LHCN-M2 (cell line): ENCODE measurements at places on chromosomes 1 and 21. TPM values are rescaled to one million over a fixed set of nuclear protein-coding genes. Genes with fewer than 3 reads are reported as not detected.

DNA sequence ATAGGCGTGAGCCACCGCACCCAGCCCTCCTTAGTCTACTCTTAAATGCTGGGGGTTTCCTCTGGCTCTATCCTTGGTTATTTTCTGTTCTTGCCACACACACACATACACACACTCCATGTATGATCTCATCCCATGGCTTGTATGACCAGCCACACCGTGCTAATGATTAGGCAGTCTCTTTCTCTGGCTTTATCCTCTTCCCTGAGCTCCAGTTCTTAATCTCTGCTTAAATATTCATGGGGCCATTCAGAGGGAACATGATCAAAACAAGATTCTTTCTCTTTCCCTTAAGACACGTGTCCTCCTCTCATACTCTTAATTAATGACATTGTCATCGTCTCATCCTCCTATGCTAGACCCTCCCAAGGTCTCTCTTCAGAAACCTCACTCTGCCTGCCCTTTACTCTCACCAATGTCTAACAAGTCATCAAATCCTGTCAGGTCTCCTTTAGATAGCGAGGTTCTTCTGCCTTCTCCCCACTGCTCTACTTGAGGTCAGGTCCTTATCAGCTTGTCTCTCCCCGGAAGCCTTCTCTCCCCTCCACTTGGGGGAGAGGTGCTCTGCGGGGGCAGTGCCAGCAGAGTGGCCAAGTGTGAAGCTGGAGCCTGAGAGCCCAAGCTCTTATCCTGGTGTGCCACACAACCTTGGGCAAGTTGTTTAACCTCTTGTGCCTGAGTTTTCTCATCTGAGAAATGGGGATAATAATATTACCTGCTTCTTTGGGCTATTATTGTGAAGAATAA is 83.0 kb upstream of the GNG12 start:
- DNase-seq, result no peak

DNA sequence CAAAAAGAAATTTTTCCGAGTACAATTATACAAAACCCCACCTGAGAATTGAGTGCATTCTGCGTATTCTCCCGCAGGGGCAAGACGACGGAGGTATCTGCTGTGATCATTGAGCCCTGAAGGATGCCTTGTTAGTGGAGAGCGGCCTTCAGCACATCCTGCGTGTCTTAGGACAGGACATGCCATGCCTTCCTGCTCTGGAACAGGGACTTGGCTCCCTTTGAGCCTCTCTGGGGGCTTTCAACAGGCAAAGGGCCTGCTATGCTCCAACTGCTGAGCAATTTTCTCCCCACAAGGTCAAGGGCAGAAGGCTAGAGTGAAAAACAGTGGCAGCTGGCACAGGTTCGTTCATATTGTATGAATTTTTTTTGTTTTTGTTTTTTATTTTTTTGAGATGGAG is 52.4 kb downstream of the TOR1AIP2 start:
- DNase-seq, result no peak

DNA sequence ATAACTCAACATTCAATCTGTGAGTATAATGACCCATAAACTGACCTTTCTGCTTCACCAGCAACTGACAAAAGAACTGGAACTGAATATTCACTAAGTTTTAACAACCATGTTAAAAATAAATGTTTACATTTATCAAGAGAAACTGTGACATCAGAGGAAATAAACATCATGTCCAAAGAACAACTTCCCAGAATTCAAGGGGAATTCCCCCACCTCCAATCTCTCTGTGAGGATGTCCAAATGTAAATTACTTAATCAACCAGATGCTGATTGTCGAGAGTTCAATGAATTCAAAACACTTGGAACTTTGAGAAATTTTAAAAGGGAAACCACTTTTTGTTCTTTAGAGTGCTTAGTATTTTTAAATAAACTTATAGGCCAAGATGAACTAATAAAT is 365.6 kb upstream of the ADGRL2 start:
- DNase-seq, result no peak

GRCh38 chr1:159916242-159917051 is 8.9 kb downstream of the TAGLN2 start:
- peak; percentile 51 for DNase-seq

DNA sequence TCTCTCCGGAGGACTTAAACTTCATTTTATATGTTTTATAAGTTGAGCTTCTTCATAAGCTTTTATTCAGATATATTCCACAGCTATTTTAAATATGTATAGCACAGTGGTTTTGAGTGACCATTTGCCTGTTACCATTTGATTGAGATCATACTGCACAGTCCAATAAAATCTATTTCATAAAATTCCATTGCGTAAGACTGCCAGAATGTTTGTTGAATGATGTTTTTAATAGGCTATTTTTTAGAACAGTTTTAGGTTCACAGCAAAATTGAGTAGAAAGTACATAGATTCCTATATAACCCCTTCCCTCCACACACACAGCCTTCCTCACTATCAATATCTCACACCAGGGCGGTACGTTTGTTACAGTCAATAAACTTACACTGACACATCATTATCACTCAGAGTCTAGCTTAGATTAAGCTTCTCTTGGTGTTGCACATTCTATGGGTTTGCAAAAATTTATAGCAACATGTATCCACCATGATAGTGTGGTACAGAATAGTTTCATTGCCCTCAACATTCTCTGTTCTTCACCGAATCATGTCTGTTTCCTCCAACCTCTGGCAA is 207.9 kb downstream of the TPR start:
- no peak for DNase-seq

Gene CIART
- total RNA-seq, result 5.1 TPM in 2 replicates

DNA sequence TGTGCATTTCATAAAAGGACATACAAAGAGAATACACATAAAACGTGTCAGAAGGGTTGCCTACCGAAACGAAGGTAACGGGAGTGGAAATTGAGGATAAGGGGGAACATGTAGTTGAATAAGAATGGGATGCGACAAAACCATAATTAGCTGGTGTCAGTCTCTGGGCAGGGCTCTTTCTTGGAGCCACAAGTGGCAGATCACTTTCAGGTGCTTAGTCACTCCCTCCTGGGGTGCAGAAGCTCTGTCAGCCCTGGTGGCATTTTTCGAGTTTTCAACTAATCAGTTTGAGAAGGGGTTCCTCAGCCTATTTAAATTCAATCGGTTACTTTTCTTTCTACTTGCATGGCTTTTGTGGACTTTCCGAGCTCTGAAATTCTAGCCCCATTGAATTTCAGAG is 133.9 kb upstream of the IGSF21 start:
- DNase-seq, result no peak

DNA sequence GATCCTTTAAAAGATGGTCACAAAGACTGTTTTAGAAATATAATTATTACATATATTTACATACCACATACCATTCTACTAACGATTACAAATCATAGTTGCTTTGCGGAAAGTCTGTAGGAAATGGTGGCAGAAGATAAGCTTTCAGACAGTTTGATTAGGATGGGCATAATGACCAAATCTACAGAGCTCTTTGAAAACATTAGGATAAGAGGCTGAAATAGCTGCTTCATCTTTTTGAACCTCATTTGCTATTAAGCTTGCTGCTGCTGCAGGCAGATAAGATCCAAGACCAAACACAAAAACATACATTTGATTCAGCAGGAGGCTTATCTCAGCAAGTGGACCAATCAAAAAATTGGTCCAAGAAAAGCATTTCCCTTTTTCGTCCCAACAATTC is 47.1 kb downstream of the DDAH1 start:
- DNase-seq, result no peak

GRCh38 chr1:85628791-85629531 is 48.4 kb downstream of the CCN1 start:
- DNase-seq, result peak; percentile 96

DNA sequence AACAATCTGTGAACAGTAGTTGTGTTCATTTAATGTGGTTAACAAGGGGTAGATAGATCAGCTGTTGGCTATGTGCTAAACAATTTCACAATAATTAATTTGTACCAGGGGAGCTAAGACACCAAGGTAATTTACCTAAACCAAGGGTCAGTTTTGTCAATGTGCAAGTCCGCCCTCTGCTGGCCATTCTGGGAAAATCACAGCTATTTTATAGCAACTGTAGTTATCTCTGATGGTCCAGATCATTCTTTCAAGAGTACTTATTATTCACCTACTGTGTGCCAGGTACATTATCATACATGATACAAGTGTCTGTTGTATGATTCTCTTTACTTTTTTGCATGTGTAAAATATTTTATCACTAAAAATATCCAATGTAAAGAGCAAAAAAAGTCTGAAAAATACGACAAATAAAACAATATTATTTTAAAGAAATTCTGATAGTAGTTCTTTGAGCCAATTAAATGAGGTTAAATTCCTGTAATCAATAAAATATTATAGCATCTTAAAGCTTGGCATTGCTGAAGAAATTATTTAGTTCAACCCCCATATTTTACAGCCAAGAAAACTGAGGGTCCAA is 312.3 kb upstream of the FAM78B start:
- peak; percentile 10 for DNase-seq

GRCh38 chr1:172898866-172899265 is 151.9 kb downstream of the TNFSF18 start:
- no peak for DNase-seq

DNA sequence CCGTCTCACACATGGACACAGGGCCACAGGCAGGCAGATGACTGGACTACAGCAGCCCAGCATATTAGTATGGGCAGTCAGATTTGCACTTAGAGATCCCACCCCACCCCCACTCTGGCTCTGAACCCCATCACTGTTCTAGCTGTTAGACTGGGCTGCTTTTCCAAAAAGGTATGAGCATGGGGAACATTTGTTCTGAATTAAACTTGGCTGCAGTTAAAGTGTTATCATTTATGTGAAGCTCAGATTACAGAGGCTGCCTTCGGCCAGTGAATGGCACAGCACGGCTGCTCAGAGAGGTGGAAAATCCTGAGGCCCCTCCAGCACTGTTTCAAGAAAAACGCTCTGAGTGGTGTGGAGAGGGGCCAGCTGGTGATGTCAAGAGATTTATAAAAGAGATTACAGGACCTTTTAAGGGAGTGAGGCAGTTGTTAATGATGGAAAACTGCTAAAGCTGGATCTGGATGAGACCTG is 6.9 kb upstream of the NOS1AP start:
- no peak for DNase-seq

Gene OR2G3
- total RNA-seq, result not detected in 2 replicates

- DNase-seq, result no peak
Measured at GRCh38 chr21:19340303-19340702, 936.7 kb upstream of the TMPRSS15 start.

GRCh38 chr21:43027846-43028731 is 47.5 kb downstream of the CBS start:
- no peak for DNase-seq

Gene HAO2
- not detected in 2 replicates for total RNA-seq

Gene OLFML2B
- total RNA-seq, result 83.4 and 87.1 TPM in 2 replicates

- DNase-seq, result peak; percentile 82
Measured at GRCh38 chr1:111690306-111690617, 48.9 kb downstream of the INKA2 start.

Gene FOXO6
- total RNA-seq, result 0.19 and 0.23 TPM in 2 replicates

Gene OR10J4
- total RNA-seq, result not detected in 2 replicates

Gene MMEL1
- not detected in 2 replicates for total RNA-seq
